ENCODE measurements at places on chromosomes 7 and 10.

- DNase-seq: no peak
Measured at GRCh38 chr7:100968650-100969049, 715 bp upstream of the MUC12 start.

DNA sequence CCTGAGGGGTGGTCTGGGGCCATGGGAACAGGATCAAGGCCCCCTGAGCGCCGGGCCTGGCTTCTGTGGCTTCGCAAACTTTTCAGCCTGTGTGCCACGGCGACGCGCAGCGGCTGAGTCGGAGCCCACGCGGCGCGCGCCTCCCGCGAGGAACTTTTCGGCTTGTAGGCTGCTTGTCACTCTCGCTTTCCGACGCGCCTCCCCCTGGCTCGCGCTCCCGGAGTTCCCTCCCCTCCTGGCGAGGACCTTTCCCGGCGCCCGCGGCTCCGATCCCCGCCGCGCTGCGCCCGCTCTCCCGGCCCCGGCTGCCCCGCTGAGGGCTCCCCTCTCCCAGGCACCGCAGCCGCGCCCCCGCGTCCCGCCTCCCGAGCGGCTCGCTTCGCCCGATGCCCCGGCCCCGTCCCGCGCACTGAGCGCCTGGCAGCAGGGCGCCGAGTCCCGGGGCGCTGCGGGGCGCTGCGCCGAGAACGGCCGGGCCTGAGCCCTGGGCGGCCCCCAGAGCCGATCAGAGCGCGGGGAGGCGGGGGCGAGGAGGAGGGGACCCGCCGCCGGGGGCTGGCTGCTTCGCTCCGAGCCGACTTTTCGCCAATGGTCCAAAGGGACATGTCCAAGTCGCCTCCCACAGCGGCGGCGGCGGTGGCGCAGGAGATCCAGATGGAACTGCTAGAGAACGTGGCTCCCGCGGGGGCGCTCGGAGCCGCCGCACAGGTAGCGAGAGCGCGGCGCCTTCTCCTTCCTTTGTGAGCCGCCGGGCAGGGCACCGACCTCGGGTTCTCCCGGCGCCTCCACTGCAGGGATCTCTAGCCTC, at the start of gene CACNB2:
Gene CACNB2, plus strand, starts transcription at position 276 of the 808 bp plus-strand sequence.
- peak; percentile 27 for DNase-seq

DNA sequence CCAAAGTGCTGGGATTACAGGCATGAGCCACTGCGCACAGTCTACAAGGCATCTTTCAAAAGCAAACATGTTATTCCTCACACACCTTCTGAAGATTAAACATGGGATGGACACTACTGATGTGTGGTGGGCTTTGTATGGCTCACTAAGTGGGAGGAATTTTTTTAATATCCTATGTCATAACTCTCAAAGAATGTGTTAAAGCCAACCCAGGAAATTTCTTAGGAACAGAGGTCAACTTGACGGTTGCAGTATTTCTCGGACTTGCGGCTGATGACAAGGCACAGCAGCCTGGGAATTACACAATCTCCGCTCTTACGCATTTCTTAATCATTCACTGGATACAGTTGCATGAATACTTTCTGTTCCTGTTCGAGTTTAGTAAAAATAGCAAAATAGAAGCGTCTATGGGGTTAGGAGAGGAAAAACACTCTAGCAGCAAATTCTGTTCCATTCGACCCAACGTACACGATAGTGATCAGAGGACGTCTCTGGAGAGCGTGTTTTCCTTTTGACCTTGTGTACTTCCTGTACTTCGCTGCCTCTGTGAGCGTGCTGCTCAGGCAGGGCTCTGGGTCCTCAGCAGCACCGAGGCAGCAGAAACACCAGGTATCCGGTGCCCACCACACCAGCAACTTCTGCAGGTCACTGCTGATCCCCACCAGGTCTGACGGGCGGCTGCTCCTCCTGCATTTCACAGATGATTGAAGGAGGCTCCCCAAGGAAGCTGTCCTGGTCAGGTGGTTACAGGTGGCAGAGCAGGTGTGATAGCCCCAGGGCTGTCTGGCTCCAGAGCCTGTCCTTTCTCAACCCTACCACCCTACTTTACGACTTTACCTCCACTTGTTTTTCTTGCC, 26.4 kb upstream of the SRGN start:
- peak; percentile 99 for DNase-seq

- DNase-seq: no peak
Measured at GRCh38 chr7:31382722-31383121, 42.2 kb upstream of the NEUROD6 start.

DNA sequence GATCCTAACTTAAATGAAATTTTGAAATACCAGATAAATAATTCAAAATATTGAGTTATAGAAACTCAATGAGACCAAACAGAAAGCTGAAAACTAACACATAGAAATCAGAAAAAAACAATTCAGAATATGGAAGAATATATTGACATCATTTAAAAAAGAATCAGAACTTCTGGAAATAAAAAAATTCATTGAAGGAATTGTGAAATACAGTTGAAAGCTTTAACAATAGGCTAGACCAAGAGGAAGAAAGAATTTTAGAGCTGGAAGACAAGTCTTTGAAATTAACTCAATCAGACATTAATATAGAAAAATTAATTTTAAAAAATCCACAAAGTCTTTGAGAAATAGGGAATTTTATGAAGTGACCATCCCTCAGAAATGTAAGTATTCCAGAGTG, 36.8 kb upstream of the AKR1C1 start:
- no peak for DNase-seq

DNA sequence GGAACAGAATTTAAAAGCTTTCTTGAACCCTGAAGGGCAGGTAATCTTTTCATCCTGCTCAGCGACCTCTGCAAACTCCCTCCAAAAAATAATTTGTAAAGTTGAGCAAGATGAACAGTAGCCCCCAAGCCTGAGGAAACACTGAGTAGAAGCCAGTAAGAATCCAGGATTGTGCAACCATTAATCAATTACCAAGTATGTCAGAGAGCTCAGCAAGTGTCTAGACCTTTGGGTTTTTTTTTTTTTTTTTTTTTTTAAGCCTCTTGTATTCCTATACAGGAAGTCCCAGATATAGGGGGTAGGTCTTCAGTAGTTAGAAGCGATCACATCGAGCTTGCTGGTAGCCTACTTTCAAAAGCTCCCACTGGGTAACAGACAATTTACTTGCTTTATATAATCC, 155.2 kb downstream of the DGKI start:
- DNase-seq: no peak

- no peak for DNase-seq
Measured at GRCh38 chr10:107163881-107164861, at the start of gene SORCS1. Gene SORCS1, minus strand, starts transcription at chr10:107164706.

GRCh38 chr7:24797270-24797669, 40.0 kb upstream of the GSDME start:
- no peak for DNase-seq

DNA sequence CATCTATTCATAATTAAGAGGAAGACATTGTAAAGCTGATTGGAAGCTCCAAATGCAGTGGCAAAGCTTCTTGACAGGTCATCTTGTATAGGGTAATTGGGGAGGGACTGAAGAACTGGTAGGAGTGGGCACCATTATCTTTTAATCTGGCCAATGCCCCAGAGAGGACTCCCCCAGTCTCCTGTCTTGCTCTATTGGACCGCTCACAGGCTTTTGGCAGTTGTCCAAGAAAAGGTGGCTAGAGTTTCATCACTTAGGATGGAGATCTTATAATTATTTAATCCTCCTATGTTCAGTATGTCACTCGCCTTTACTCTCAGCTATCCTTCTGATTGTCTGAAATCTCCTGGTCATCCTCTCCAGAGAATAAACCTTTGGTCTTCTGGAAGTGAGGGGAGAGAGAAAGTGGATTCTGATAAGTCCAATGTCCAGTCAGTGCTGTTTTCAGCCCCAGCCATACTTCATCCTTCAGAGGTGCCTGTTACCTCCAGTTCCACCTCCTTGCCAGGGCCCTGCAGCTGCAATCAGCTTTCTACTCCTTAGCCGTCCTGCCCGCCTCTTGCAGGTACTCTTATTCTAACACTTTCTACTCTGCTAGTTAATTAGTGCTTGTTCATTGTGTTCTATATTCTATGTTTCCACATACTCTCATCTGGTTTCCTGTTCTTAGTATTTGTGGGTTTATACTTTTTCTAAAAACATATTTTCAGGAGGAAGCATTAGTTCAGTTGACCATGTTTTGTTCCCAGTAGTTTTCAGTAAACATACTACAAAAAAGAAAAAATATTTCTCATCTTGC, 241.6 kb downstream of the NSUN6 start:
- DNase-seq: no peak

DNA sequence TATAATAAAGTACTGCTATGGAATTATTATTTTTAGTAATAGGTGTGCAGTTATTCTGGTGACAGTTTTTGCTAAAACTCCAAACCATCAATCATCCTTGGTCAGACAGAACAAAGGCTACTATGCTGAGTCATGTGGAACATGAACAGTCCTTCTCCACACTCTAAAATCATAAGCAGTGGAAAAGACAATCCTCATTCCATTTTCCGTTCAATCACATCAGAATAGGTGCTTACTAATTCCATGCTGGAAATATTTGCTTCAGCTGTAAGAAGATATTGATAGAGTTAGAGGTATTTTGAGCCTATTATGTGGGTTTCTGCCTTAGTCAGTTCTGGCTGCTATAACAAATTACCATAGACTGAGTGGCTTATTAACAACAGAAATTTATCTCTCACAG, 82.9 kb downstream of the FAM13C start:
- DNase-seq: no peak

DNA sequence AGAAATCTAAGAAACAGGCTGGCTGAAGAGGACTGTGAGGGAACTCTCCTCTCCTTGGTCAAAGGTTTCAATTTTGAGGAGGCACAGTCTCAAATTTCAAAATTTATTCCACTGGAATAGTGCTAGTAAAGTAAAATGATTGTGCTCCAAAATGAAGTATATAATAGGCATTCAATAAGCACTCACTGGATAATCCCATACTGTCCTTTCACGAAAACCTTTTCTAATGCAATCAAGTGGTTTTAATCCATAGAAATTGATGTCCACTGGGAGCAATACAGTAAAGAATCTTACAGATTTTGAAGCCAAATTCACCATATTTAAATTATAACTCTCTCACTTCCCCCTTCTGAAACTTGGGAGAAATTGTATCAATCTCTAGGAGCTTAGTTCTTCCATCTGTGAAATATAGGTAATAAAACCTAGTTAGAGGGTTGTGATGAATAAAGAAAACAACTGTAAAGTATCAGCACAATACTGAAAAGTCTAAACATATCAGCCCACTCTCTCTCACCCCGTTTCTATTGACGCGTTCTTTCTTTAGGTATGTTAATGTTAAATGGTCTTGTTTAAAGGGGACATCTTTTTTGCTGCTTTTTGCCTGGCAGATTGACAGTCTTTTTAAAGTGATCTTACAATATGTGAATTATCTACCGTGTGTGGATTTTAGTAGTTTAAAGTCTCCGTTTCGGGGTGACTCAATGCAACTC, 40.8 kb upstream of the LRRN3 start:
- DNase-seq: no peak

All from inflammatory macrophage treated with lipopolysaccharide for 1 hour (primary cell).